Aorta (tissue), 5 donors: ENCODE measurements at places on chromosomes 5 and 9.
A peak's percentile ranks its signal among the peaks of the same experiment; 100 is the strongest.

DNA sequence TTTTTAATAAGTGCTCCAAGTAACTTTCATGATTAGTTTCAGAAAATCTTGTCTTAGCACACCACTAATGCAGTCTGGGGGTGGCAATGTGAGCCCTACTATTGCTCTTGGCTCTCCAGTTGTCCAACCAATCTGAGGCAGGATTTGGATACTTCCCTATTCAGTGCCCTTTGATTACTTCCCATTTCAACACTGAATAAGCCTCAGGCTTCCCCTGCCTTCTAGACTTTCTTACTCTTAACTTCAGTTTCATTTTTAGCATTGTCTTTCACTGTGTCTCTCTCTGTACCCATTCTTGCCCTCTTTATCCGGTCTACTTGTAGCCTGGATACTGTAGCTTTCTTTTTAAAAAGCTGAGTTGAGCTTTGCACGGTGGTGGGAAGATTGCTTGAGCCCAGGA, 186.1 kb downstream of the C9orf152 start:
- DNase-seq: no peak

DNA sequence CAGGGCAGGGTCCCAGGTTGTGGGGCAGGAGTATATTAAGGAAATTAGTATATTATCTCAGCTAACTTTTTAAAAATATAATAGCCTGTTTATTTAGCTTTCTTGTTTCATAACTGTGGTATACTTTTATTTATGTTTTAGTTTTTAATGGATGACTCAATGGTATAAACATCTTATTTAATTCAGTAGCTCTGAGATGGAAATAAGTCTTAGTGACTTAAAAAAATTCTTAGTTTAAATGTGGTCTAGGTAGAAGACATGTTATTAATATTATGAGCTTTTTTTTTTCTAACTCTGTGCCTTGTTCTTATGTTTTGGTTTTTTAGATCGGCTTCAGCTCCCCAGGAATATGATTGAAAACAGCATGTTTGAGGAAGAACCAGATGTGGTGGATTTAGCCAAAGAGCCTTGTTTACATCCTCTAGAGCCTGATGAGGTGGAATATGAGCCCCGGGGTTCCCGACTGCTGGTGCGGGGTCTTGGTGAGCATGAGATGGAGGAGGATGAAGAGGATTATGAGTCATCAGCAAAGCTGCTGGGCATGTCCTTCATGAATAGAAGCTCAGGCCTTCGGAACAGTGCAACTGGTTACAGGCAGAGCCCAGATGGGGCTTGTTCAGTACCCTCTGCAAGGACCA, 43.1 kb downstream of the LNPEP start:
- no peak for DNase-seq

DNA sequence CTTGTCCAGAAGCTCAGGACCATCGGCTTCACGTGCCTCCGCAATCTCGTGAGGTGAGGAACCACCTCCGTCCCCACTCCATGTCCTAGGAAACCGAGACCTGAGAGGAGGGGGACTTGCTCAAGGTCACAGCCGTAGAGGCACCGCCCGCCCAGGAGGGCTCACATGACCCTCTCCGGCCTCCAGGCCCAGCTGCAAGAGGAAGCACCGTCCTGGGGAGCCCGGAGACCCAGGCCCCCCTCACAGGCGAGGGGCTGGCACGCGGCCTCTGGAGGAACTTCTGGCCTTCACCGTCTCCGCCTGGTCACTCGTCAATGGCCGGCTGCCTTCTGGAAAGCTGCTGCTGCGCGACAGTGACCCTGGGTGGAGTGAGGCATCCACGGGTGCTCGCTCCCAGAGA, 24.2 kb downstream of the FAM78A start:
- DNase-seq: peak; percentile 66

DNA sequence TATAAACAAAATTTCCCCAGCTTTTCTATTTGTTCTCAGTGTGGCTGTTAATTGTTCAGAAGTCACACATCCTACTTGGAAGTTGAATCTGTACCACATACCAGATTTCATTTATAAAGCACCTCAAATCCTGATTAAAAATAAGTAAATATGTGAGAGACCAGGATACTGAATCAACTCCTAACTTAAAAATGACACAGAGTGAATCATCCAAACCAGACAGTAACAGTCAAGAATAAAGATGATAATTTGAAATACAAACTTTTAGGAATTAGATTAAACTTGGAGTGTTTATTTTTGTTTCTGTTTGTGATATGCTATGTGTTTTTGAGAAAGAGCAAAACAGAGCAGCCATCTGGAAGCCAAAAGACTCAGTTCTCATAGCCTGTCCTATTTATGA, 633.2 kb upstream of the RORB start:
- DNase-seq: no peak

DNA sequence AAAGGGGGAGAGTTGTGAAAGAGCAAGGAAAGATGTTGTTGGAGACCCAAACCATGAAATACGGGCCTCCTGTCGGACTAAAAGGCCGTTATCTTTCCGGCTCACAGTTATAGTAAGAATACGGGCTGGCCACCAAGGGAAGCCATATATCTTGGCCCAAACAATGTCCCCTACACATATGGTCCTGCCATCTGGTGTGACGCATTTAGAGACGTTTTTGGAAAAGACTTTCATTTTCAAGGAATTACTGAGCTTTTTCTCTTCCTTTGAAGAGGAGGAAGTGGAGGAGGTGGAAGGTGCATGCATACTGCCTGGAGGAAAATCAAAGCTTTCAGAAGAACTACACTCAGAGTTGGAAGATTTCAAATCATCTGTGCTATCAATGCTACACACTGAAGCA, 26.7 kb downstream of the PWWP2A start:
- no peak for DNase-seq

GRCh38 chr9:28930766-28931165, 1357.5 kb upstream of the C9orf72 start:
- DNase-seq: no peak

GRCh38 chr9:29613773-29614172, 2040.5 kb upstream of the C9orf72 start:
- no peak for DNase-seq

DNA sequence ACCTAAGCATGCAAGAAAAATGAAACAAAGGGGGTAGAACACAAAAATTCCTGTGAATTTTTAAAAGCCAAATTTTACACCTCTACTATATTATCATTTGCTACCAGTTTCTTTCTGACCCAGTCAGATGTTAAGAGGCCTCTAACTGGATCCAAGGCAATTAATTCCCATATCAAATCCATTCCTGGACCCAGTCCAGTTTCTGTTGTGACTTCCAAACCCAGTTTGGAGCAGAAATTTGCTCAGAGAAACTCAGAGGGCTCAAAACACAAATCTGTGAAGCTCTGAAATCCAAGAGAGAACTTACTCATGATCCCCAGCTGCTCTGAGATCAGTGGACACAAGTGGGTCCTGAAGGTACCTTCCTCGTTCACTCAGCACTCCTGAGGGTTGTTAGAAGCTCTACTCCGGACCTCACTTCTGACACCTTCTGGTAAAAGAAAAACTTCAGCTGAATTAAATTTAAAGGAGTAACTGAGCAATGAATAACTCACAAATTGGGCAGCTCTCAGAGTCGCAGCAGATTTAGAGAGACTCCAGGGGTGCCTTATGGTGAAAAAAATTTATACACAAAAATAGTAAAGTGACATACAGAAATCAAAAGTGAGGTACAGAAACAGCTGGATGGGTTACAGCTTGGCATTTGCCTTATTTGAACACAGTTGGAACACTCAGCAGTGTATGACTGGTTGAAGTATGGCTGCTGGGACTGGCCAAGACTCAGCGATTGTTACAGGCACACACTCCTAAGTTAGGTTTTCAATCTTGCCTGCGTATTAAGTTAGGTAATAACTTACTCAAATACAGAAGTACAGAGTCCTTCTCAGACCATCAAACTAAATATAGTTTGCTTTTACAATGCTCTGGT, 32.4 kb downstream of the INSL4 start:
- DNase-seq: no peak

DNA sequence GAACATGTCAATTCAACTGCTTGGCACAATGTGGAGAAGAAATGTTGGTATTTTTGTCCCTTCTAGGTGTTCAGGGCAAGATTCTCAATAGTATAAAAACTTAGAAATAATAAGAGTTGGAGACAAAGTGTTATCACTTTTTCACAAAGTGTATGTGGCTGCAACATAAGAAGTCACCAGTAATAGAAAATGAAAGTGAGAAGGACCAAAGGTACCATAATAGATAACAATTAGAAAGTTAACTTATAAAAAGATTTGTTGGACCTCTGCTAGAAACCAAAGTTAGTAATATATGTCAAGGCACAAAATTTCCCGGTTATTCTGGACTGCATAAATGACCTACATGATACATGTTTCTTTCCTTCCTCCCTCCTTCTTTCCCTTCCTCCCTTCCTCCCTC, 1535.3 kb downstream of the EFNA5 start:
- no peak for DNase-seq

- no peak for DNase-seq
Measured at GRCh38 chr5:98786191-98786853, 12.9 kb downstream of the RGMB start.

DNA sequence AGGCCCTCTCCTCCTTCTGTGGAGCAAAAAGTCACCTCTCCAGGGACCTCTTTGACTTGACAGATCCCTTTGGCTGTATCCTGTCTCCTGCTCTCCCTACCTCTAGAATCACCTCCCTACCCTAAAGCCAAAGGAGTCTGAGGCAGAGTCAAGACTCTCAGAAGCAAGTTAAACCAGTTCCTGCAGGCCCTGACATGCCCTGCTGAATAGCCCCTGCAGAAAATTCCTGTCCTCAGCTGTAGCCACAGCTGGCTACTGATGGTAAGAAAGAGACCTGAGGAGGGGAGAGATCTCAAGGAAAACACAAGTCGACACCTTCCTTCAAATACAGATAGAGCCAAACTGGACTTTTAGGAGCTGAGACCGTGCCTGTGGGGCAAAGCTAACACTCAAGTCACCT, 23.7 kb upstream of the UBAP2 start:
- no peak for DNase-seq

GRCh38 chr9:87766697-87767096, 40.8 kb downstream of the CTSL start:
- DNase-seq: no peak

DNA sequence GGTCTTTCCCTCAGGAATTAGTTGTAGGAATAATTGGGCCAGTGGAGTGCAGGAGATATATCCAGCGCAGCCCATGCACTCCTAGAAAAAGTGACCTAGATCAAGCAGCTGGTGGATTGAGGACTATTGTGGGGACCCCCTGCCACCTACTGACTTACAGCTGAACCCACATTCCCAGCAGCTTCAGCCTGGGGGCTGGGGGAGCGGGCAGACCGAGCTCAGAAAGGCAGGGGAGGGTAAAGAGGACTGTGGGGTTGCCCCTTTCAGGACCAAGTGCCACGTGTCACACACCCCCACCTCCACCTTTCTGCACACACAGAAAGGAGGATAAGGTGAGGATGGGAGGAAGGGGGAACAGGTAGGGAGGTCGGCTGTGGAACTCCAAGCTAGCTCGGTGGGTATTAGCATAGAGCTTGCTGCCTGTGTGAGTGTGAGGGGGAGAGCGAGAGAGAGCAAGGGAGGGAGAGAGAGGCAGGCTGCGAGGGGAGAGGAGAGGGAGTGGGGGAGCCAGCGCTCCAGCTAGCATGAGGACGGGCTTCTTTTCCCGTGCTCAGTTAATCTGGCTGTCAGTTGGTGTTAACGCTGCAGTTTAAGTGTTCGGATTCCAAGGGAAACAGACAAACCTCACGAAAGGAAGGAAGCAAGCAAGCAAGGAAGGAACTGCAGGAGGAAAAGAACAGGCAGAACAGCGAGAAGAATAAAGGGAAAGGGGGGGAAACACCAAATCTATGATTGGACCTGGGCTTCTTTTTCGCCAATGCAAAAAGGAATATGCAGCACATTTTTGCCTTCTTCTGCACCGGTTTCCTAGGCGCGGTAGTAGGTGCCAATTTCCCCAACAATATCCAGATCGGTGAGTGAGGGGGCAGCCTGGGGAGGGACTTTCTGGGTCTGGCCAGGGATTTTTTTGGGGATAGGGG, at the start of gene GRIA1:
TSS of gene GRIA1 (plus strand) at position 553 of the 920 bp plus-strand sequence.
- DNase-seq: no peak

- DNase-seq: no peak
Measured at GRCh38 chr9:15369238-15369637, 53.4 kb upstream of the SNAPC3 start.

DNA sequence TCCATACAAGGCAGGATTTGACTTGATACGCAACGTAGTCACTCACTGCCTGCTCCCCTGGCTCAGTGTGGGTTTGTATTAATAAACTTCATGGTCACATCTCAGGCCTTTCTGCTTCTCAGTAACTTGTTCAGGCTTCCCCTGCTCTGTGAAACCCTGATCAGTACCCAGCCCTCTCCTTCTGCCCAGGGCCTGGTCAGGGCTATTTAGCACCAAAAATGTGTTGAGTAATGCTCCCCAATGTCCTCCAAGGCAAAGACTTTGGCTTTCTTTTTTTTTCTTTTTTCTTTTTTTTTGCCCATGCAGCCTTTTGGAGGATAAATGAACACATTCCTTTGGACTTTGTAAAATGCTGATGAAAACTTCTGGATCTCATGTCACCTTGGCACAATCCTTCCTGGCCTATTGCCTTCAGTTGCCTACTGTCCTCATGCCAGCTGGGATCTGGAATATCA, 399.2 kb upstream of the KLF4 start:
- DNase-seq: no peak

GRCh38 chr9:14216612-14217194, 97.2 kb downstream of the NFIB start:
- DNase-seq: no peak

- DNase-seq: no peak
Measured at GRCh38 chr9:71806901-71807307, 38.6 kb upstream of the CEMIP2 start.

- no peak for DNase-seq
Measured at GRCh38 chr9:96140296-96141127, 161.5 kb downstream of the HSD17B3 start.

DNA sequence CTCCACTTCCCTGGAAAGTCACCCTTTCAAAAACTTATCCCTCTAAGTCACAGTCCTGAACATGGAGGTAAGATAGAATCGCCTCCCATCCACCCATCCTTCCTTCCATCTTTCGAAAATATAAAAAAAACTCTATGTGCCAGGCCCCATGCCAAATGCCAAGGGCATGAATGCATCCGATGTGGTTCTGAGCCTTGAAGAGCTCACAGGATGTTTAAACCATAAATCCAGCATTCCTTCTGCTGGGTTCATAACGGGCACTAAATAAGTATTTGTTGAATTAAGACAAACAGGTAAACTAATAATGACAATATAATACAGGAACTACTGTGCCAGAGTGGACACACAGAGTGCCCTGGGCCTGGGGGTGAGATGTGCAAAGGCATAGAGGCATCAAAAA, 147.3 kb downstream of the TTLL11 start:
- no peak for DNase-seq

- no peak for DNase-seq
Measured at GRCh38 chr5:82004511-82004910, 32.7 kb downstream of the ATG10 start.

DNA sequence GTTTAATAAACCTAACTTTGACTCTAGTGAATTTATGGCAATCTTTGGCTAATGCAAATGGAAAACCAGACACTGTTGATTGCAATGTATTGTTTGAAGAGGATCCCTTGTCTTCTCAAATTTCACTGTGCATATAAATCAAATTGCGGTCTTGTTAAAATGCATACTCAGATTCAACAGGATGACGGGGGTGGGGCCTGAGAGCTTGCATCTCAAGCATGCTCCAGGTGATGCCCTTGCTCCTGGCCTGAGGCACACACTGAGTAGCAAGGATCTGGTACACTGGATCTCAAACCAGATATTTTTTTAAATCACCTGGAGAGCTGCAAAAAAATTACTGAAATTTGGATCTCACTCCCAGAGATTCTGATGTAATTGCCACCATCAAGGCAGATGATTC, 463.7 kb downstream of the DNAH5 start:
- DNase-seq: no peak

- peak; percentile 82 for DNase-seq
Measured at GRCh38 chr9:97848480-97849237, 4.4 kb upstream of the FOXE1 start.
